ENCODE measurements at places on chromosomes 7 and 10.

DNA sequence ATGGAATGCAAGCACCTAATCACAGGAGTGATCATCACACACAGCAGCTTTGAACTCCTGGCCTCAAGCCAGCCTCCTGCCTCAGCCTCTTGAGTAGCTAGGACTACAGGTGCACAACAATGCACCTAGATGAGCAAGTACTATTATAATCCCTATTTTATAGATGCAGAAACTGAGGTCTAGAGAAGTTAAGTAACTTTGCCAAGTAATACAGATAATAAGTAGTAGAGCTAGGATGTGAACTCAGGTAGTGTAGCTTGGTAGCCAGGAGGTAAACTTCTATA is 33.7 kb downstream of the DNAJC12 start:
- H3K27ac ChIP-seq: no peak overlapping the region
- H3K27me3 ChIP-seq: no peaks in the 10 kb centered on the region

- peaks cover 72% of the 10 kb centered on the region for H3K4me1 ChIP-seq
- no peaks in the 10 kb centered on the region for H3K36me3 ChIP-seq
- H3K4me3 ChIP-seq: peak overlapping the region; percentile 77
Measured at GRCh38 chr10:12507165-12507850, 158.0 kb downstream of the CAMK1D start.

DNA sequence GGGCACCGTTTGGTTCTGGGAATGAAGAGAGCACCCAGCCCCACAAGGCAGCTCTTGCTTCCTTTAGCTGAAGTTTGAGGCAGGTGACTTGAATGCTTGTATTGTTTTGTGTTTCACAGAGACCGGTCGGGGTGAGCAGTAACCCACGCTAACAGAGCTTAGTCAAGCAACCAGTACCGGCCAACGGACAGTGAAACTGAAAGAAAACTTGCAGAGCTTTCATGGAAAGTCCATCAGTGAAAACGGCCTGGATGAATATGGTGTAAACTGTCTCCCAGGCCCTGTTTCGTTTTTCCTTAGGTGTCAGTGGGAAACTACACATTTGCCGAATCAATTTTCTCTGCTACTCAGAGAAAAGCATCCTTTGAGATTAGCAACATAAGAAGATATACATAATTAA is 101.1 kb downstream of the LYZL1 start:
- H3K27me3 ChIP-seq: peaks cover 2% of the 10 kb centered on the region
- DNase-seq: no peak
- no peaks in the 10 kb centered on the region for H3K36me3 ChIP-seq
- H3K27ac ChIP-seq: no peak overlapping the region
- no peak overlapping the region for H3K4me3 ChIP-seq

DNA sequence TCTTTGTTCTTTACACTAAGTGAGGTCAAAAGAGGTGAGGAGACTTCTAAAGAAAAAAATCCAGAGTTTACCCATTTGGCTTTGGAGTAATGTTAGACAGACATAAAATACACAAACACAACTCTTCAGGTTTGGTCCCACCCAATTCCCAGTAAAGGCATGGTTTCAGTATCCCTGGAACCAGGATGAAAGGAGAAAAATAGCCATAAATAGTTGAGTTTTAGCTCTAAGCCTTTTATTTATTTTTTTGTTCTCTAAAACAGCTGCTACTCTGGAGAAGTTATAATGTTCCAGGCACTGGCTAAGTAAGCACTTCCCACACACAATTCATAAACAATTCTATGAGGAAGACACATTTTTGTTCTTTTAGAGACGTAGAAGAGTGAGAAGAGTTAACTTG is 4.0 kb downstream of the ABCB1 start:
- no peak overlapping the region for H3K27ac ChIP-seq
- H3K36me3 ChIP-seq: peaks cover 3% of the 10 kb centered on the region
- H3K4me3 ChIP-seq: no peak overlapping the region
- peaks cover 53% of the 10 kb centered on the region for H3K4me1 ChIP-seq

- H3K4me1 ChIP-seq: no peaks in the 10 kb centered on the region
- no peak overlapping the region for H3K27ac ChIP-seq
- no peak for DNase-seq
- H3K36me3 ChIP-seq: no peaks in the 10 kb centered on the region
- H3K27me3 ChIP-seq: peaks cover 9% of the 10 kb centered on the region
Measured at GRCh38 chr10:29918623-29919400, 140.6 kb downstream of the JCAD start.

- H3K27ac ChIP-seq: no peak overlapping the region
- no peaks in the 10 kb centered on the region for H3K4me1 ChIP-seq
- H3K36me3 ChIP-seq: no peaks in the 10 kb centered on the region
- peaks cover 8% of the 10 kb centered on the region for H3K27me3 ChIP-seq
- no peak overlapping the region for H3K4me3 ChIP-seq
Measured at GRCh38 chr10:122267849-122268737, 3.0 kb upstream of the BTBD16 start.

DNA sequence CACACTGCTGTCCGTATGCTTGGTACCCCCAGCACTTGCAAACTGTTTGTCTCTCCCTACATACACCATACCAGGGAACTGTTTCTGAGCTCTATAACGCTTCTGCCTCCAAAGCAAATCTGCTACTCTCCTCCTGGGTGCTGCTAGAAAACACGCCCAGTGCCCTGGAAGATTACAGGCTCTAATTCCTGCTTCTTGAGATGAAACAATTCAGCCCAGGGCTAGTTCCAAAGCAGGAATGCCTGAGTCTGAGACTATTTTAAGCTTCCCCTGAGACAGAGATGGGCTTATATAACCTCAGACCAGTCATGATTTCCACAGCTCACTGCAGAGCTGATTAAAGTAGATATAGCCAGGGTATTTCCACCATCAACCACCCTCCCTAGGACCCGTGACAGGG is 327.1 kb downstream of the GPR158 start:
- H3K36me3 ChIP-seq: no peaks in the 10 kb centered on the region
- no peak overlapping the region for H3K27ac ChIP-seq
- no peak for DNase-seq
- H3K4me1 ChIP-seq: no peaks in the 10 kb centered on the region

DNA sequence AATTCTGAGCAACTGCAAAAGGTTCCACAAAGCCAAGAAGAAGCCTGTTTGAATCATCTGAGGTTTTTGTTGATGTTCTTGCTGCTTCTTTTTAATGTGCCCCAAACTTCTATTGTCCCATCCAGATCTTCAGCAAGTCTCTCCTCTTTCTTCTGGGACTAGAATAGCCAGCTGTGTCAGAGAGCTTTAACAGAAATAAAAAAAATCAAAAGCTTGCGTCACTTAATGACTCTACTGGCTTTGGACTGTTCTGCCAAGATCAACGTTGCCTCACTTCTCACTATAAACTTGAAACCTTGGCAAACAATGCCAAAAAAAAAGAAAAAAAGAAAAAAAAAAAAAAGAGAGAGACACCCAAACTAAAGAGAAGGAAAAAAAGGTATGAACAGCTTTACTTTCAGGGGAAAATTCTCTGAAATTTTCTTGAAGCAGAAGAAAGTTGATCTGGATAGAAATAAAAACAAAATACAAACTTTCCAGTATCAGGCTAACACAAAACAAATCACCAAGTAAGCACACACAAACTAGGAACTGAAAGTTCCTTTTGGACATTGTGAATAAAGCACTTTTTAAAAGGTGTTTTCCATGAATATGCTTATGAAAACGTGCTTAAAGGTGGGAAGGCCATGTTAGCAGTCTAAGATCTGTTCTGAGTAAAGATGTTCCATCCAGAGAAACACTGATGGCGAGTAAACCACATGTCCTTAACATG is 14.8 kb downstream of the USP54 start:
- H3K4me1 ChIP-seq: no peaks in the 10 kb centered on the region
- H3K27ac ChIP-seq: no peak overlapping the region
- H3K4me3 ChIP-seq: no peak overlapping the region
- H3K27me3 ChIP-seq: peaks cover 2% of the 10 kb centered on the region
- no peak for DNase-seq

GRCh38 chr7:82209179-82209747 is 234.3 kb downstream of the CACNA2D1 start:
- no peak overlapping the region for H3K4me3 ChIP-seq
- no peaks in the 10 kb centered on the region for H3K36me3 ChIP-seq
- H3K27me3 ChIP-seq: no peaks in the 10 kb centered on the region
- H3K27ac ChIP-seq: no peak overlapping the region
- DNase-seq: no peak

DNA sequence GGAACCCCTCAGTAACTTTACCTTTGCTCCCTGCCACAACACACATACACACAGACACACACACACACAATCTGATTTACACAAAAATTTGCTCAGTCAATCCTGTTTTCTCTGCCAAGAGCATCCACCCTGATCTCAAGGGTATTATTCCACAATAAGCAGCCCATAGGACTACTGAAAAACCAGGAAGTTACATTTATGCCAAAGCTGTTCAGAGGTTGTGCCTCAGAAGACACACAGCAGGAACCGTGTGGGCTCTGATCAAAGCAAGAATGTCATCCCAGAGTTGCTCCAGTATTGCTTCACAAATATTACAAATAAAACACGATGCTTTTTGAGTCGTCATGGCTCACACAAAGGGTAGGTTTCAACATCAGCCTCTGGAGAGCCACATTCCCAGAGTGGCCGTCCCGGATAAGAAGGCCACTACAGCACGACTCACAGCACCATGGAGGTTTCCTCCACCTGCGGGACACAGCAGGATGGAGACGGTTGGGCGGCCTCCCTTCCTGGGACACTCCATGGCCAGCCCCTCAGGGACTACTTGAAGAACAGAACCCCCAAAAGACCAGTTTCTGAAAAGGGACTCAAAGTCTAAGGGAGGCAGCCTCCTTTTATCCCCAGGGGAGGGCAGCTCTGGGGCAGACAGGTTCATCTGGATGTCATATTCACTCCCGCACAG is 1.6 kb downstream of the AIFM2 start:
- H3K27me3 ChIP-seq: peaks cover 10% of the 10 kb centered on the region
- H3K4me3 ChIP-seq: peak overlapping the region; percentile 90
- no peak overlapping the region for H3K27ac ChIP-seq
- H3K4me1 ChIP-seq: peaks cover 24% of the 10 kb centered on the region

- DNase-seq: no peak
- no peak overlapping the region for H3K4me3 ChIP-seq
- H3K4me1 ChIP-seq: peaks cover 7% of the 10 kb centered on the region
- no peak overlapping the region for H3K27ac ChIP-seq
Measured at GRCh38 chr10:100192350-100192749, 6.5 kb upstream of the ERLIN1 start.

GRCh38 chr7:99791667-99792369 is 7.8 kb upstream of the CYP3A4 start:
- H3K36me3 ChIP-seq: no peaks in the 10 kb centered on the region
- no peak overlapping the region for H3K4me3 ChIP-seq
- H3K27ac ChIP-seq: peak overlapping the region; percentile 4
- H3K27me3 ChIP-seq: no peaks in the 10 kb centered on the region
- H3K4me1 ChIP-seq: peaks cover 40% of the 10 kb centered on the region

DNA sequence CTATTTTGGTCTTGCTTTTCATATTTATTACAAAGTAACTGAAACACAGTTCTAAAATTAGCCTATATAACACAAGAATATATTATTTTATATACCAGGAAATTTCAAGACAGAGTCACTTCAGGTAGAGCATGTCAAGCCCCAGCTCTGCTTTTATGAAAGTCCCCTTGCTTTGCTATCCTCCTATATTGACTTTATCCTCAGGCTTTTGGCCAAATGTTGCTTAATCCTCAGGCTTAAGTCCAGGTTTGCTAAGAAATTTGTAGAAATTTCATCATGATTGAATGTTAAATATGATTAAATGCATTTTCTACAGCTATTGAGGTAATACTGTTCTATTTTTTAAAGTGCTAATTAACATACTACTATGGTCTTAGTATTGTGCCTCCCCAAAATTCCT is 227.6 kb downstream of the FZD1 start:
- no peak overlapping the region for H3K27ac ChIP-seq
- H3K36me3 ChIP-seq: no peaks in the 10 kb centered on the region
- no peaks in the 10 kb centered on the region for H3K4me1 ChIP-seq
- H3K27me3 ChIP-seq: no peaks in the 10 kb centered on the region
- DNase-seq: no peak

DNA sequence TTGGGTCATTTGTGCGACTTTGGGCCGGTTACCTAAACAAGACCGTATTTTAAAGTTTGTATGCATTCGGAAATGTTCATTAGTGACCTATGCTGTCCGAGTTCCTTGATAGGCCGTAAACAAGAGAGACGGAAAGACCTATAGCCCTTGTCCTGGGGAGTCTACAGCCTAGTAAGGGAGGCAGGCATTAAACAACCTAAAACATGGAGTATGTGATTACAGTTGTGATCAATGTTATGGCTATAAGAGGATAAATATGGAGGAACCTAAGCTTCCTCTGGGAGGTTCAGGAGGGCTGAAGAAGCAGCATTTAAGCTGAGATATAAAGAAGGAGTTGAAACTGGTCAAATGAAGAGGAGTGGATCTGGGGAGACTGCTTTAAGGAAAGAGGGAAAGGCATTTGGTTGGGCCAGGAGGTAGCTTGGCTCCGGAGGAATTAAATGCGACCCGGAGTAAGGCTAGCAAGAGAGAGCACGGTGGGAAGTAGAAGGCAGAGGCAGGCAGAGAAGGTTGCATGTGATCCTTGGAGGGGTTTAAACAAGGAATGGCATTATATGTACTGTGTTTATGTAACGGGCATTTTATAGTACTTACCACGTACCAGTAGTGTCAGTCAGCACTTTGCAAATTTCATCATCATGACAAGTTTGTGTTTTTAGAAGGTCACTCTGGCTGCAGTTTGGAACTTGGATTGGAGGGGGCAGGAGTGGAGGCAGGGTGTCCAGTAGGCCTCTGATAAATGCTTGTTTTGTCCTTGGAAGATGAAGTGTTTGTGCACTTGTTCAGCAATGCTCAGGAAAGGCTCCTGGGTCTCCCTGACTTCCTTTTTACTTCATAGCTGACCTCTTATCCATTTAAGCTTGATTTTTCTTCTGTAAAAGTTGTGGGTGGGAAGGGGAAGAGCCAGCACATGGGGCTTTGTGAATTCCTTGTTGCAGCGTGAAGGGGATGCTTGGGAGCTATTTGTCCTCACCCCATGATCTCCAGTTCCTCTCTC is 1.0 kb upstream of the AVPI1 start:
- no peak for DNase-seq
- peak overlapping the region; percentile 96 for H3K27ac ChIP-seq
- peaks cover 27% of the 10 kb centered on the region for H3K4me1 ChIP-seq
- H3K36me3 ChIP-seq: no peaks in the 10 kb centered on the region
- H3K4me3 ChIP-seq: peak overlapping the region; percentile 87
- H3K27me3 ChIP-seq: no peaks in the 10 kb centered on the region

DNA sequence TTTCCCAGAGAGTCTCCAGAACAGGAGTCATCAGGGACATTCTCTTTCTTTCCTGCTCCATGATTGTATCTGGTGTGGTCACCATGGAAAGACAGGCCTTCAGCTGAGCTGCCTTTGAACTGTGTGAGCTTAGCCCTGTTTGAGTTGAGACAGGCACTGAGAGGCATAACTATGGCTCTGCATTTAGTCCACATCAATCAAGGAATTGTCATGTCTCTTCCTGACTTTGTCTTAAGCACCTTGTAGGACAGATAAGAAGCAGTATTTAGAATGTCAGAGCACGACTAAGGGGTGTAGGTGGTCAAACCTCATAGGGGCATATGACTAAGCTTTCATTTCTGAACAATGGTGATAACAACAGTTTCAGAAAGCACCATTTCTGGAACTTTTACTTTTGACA is 53.5 kb downstream of the EPDR1 start:
- H3K36me3 ChIP-seq: no peaks in the 10 kb centered on the region
- no peaks in the 10 kb centered on the region for H3K4me1 ChIP-seq
- peaks cover 4% of the 10 kb centered on the region for H3K27me3 ChIP-seq
- DNase-seq: no peak
- H3K4me3 ChIP-seq: no peak overlapping the region

GRCh38 chr10:114501650-114502049 is 97.3 kb upstream of the AFAP1L2 start:
- DNase-seq: no peak
- H3K27me3 ChIP-seq: no peaks in the 10 kb centered on the region
- H3K27ac ChIP-seq: no peak overlapping the region
- H3K36me3 ChIP-seq: no peaks in the 10 kb centered on the region
